ENCODE measurements at places on chromosomes 11 and 22.

DNA sequence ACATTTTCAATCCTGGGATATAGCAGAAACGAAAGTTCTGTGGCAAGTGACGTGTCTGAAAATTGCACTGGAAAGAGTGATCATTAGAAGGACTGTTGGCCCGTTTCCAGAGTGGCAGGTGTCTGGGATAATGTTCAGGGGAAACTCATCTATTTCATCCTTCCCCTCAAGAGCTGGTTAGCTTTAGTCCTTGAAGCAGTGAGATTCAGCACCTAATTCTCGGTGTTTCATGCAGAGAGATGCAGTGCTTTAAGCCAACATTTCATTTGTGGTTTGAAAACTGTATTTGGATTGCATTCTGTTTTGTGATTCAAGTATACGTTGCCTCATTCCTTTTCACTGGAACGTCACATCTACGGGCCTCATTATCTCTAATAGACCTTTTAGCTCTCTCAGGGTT is 205.0 kb upstream of the RAG2 start:
- no peak for DNase-seq

GRCh38 chr22:17098379-17098819 is 13.6 kb downstream of the IL17RA start:
- DNase-seq = no peak

GRCh38 chr11:71302534-71302909 is 50.1 kb upstream of the SHANK2 start:
- no peak for DNase-seq

DNA sequence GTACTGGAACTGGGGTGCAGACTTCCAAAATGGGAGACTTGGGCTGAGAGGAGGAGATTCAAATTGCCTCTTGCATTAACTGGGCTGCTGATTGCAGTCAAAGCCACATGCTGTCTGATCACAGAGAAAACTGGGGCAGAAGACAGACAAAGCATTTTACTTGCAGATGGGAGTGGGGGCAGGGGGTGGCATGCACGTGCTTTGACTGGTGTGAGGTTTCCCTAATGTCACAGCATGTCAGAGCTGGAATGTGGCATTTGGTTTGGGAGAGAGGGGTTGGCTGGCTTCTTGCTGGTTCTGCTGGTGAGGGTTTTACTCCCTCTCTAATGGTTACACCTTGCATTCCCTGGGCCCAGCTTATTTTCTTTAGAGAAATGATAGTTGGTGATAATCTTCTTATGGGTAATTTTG is 2.9 kb downstream of the TUB start:
- no peak for DNase-seq

DNA sequence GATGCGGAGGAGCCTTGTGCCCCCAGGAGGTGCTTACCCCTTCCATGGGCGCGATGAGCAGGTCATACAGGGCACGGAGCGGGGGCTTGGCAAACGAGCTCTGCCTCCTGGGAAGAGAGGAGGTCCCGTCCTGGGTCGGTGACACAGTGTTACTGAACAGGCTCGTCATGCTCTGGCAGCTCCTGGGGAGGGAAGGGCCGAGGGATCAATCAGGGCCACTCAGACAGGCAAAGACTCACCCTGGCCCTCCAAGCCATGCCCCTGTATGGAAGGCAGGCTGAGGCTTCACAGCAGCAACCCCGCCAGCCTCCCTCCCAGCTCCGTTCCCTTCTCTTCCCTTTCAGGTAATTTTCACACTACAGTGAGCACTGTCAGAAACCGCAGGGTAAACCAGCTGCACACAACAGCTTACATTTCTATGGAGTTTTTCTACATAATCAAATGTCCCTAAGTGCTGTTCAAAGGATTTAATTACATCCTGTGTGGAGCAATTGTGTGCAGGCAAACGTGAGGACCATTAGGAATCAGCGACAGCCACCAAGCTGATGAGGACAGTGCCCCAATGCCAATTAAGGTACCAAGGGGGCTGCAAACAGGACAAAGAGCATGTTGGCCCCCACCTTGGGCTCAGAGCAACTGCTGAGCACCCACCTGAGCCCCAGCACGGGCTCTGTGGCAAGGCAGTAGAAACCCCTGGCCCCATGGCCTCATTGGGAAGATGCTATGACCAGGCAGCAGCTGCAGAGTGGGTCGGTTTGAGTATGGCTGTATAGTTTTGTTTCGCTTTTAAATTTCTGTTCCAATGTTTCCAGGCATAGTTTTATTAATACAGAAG is 95.4 kb upstream of the PITPNB start:
- no peak for DNase-seq

GRCh38 chr11:111363985-111364384 is 15.1 kb downstream of the POU2AF1 start:
- DNase-seq = no peak

GRCh38 chr11:114066046-114066648 is 6.6 kb downstream of the ZBTB16 start:
- no peak for DNase-seq

- no peak for DNase-seq
Observed at GRCh38 chr11:124535552-124536232, 7.8 kb downstream of the OR8B12 start.

DNA sequence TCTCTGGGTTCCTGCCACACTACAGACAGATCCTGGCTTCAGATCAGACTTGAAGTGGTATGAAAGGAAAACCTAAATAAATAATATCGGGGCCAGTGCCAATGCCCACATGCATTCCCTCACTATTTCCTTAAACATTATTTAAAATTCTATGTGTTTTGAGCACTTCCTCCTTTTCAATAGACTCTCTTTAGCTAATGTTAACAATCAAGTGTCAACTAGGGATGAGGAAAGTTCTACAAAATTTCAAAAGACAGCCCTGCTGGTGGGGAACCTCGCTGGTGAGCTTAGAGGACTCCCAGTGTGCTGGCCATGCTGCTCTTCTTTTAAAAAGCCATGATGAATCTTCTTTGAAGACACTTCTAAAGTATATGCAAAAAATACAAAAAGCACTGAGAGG is 87.5 kb downstream of the ENTHD1 start:
- no peak for DNase-seq

GRCh38 chr11:14314127-14314526 is 44.9 kb downstream of the RRAS2 start:
- no peak for DNase-seq

DNA sequence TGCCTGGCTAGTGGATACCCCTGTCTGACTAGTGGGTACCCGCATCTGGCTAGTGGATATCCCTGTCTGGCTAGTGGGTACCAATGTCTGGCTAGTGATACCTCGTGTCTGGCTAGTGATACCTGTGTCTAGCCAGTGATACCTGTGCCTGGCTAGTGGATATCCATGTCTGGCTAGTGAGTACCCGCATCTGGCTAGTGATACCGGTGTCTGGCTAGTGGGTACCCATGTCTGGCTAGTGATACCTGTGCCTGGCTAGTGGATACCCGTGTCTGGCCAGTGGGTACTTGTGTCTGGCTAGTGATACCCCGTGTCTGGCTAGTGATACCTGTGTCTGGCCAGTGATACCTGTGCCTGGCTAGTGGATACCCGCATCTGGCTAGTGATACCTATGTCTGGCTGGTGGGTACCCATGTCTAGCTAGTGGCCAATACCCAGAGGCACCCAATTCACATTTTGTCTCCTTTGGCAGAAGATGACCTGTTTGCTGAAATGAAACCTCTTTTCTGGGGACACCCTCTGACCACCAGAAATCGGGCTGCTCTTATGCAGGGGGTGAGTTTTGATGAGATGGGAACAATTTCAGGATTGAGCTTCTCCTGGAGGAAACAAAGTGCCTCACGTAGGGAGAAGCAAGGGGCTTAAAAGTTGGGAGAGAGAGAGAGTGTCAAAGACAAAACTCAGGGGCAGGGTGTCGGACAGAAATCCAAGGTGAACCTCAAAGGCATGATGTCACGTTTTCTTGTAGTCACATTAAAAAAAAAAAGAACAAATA is 63.4 kb downstream of the SMIM38 start:
- DNase-seq = no peak

DNA sequence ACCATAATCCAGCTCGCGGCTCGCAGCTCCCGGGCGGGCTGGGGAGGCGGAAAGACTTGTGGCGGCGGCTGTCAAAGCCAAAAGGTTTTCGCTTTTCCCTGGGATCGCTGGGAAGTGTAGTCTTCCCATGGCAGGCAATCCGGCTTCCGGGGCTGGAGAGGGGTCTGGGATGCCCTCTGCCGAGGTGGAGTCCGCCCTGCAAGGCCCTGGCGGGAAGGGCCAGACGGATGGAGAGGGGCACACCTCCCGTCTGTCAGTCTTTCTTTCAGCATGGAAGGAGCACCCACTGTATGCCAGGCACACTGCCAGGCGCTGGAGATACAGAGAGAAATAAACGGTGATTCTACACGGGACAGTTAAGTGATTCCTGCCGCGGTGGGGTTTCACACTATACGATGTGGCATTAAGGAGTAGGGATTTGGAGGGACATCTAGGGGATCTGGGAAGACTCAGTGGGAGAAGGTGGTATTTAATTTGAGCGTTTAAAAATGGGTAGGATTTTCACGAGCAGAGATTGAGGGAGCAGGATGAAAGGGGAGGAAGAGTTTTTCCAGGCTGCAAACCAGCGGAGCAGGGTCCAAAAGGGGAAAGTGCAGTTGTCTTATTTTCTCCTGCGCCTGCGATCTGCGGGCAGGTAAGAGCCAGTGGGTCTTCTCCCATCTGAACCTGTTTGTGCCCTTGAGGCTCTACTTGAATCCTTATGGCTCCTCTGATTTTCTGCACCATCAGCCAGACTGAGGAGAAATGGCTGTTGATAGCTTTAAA is at the start of gene BACE1:
Gene BACE1 (minus strand): TSS at position 60 of the 765 bp plus-strand sequence. CDS start 461 bp downstream, outside the sequence.
- DNase-seq = no peak

DNA sequence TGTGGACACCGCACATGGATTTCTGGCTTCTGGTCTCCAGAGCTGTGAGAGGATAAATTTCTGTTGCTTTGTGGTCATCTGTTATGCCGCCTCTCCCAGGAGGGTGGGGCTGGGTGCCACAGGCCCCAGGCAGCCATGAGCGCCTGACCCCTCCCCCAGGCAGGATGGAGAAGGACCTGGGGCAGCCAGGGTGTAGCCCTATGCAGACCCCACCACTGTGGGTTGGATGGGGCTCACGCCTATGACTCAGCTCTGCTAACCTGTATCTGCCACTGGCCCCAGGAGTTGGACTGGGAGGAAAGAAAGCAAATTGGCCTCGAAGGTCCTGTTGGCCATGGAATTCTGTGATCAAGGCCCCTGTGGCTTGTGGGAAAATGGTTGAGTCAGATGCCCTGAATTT is 1351.1 kb downstream of the BRD1 start:
- no peak for DNase-seq

GRCh38 chr11:116605543-116606459 is 167.0 kb downstream of the BUD13 start:
- DNase-seq = no peak

GRCh38 chr11:65586676-65587075 is 8.9 kb downstream of the KCNK7 start:
- DNase-seq = no peak

GRCh38 chr11:77387701-77388100 is 86.2 kb downstream of the PAK1 start:
- no peak for DNase-seq

DNA sequence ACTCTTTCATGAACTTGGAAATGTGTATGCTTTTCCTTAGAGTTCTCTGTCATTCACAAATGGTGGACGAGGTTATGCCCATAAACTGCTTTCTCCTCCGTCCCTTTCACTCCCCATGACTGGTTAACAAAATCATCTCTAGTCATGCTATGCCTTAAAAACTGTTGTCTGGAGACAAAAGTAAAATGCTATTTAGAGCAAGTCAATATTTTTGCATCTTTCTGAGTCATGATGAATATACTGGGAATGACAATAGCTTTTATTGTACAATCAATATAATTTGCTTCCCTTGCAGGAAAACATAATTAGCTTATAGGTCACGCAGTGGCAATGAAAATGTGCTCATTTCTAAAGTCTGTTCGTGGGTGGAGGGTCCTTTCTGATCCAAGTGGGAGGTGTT is 216.7 kb upstream of the SORL1-AS1 start:
- no peak for DNase-seq

DNA sequence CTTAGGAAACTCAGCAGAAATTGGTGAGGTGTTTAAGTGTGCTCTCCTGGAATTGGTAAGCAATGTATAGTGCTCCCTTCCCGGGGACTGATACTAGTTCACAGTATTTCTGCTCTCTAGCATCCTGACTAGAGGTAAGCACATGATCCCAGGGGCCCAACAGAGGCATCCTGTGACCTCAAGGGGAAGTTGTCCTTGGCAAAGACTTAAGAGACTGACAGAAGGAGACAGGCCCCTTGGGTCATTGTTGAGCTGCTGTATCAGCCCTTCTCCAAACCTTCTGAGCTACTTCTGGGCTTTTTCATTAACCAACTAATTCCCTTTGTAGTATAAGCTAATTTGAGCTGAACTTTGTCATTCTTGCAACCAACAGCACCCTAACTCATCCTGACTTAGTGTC is 4.3 kb upstream of the TBC1D22A start:
- DNase-seq = no peak

- no peak for DNase-seq
Observed at GRCh38 chr22:30206944-30207343, 39.6 kb downstream of the LIF start.

DNA sequence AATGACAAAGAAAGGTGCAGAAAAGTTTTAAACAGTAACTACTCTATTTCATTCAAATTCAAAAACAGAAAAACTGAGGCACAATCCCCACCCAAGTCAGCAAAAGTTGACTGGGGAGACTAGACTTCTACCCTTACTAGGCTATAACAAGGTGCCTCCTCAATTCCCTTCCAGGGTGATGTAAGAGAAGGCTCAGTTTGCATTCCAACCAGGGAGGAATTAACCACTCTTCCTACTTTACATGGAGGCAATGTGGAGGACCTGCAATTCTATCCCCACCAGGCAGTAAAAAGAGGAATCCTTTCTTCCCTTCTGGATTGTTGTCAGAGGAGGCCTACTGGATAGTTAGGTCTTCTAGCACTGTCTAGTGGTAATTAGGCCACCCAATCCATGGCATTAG is 26.1 kb downstream of the TYR start:
- no peak for DNase-seq

DNA sequence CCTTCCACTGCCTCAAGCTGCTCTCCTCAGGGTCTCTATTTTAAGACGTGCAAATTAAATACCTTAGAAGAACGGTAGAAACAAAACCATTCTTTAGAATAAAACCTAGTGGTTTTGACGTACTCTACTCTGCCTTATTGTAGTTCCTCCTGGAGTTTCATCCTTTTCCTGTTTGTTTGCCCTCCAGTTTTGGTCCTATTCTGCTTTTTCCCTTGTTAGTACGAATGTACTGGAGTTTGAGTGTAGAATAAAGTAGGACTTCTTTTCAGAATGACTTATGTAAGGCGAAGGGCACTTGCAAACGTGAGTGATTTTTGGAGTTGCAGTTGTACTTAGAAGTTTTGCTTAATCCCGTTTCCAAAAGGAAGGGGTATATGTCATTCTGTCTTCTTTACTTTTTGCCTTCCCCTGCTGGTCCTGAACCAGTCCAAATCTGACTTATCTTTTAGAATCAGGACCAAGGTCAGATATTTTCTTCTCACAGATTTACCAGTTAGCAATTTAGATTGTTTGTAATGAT is 1.4 kb downstream of the SIK2 start:
- DNase-seq = no peak

GRCh38 chr11:33734441-33735270 is 1.6 kb downstream of the CD59 start:
- no peak for DNase-seq

All from stimulated activated CD4-positive, alpha-beta T cell treated with anti-CD3 and anti-CD28 coated beads, Interleukin-1b, Interleukin-23, amount 100 ng/mL, for 1 hour (primary cell).